ENCODE measurements at places on chromosomes 1 and 21.
A peak's percentile ranks its signal among the peaks of the same experiment; 100 is the strongest.

- DNase-seq: no peak
Observed at GRCh38 chr1:187878883-187879282, 1050.1 kb downstream of the PLA2G4A start.

DNA sequence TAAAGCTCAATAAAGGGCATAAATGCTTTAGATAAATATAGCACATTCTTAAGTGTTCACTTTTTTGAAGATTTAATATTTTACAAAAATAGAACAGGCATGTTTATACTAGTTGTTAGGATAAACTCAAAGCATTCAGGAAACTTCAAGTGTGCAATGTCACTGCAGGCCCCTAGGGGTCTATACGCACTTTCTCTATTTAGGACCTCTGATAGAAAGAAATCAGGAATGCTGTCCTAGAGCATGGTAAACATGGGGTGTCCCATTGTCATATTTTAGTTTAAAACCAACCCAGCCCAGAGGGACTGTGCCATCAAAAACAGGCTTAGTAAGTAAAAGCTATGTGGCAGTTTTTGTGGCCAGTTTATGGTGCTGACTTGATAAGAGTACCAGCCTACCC is 102.2 kb downstream of the BARHL2 start:
- no peak for DNase-seq

GRCh38 chr1:195026792-195027191 is 1581.4 kb downstream of the KCNT2 start:
- no peak for DNase-seq

DNA sequence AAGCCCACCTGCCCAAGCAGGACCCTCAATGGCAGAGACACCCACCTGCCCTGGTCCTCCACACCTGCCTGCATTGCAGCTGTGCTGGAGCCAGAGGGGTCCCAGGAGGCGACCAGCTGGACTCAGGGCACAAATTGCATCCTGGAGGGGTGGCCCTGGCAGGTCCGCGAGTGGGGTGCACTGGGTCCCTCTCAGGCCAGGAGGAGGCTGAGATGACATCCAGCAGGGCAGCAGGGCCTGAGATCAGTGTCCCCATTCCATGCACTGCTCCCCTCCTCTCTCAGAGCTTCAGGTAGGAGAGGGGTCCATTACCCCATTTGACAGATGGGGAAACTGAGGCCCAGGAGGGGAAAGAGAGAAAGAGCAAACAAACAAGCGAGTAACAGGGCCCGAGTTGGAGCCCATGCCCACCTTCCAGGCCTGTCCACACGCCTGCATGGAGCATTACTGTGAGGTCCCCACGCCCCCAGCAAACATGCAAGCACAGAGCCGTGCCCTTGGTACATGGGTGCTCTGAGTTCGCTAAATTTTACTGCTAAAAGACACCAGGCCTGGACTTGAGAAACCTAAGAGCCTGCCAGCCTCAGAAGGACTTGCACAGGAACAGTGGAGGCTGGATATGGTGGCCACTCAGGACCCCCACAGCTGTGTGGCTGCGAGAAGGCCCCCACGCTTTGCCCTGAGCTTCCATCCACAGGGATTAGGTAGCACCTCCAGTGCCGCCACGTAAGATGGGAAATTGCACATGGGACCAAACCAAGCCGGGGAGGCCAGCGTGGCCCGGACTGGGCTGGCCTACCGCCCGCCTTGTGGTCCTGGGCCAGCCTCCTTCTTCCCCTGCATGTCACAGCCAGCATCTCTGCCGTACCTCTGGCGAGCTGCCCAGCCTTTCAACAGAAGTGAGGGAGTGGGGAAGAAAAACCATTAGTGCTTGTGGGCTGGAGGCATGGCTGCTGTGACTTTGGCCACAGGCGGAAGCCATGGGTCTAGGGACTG is 7.4 kb downstream of the WNT3A start:
- DNase-seq: no peak

- DNase-seq: no peak
Observed at GRCh38 chr1:233566886-233567285, 47.0 kb upstream of the KCNK1 start.

- no peak for DNase-seq
Observed at GRCh38 chr1:208235356-208235981, 8.7 kb downstream of the PLXNA2 start.

- DNase-seq: no peak
Observed at GRCh38 chr1:23978805-23979204, 1.3 kb downstream of the SRSF10 start.

GRCh38 chr1:219176168-219176567 is 2.5 kb downstream of the LYPLAL1 start:
- no peak for DNase-seq

DNA sequence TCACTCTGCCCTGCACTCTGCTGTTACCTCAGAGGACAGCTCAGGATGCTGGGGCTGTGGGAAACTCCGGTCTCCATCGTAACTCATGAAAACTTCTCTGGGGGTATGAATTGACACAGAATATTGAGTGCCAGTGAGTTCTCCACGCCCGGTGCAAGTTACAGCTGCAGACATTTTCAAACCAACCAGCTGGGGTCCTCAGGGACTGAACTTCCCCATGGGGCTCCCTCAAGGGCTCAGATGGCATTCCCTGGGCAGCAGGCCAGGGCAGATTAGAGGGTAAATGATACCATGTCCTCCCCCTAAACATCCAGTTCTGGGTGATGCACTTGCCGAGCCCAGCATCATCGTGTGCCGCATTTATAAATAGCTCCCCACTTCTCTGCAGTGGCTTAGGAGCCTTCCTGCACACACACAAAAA is 27.8 kb upstream of the CCSAP start:
- no peak for DNase-seq

GRCh38 chr1:198699167-198700015 is 60.6 kb downstream of the PTPRC start:
- DNase-seq: peak; percentile 67

DNA sequence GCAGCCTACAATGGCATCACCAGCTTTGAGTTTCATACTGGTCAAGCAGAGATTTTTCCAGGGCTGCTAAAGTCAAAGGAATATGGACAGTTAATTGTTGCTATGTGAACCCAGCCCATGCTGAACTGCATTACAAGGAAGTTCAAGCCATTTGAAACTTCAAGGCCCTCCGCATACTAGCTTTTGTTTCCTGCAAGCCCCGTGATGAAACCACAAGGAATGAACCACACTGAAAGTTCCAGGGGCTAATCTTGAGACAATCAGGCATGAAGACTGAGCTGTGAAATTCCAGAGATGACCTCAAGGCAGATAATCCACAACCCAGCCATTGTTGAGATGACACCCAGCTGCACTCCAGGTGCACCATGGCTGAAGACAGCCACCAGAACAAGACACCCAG is 180.8 kb downstream of the C1orf21 start:
- DNase-seq: no peak

DNA sequence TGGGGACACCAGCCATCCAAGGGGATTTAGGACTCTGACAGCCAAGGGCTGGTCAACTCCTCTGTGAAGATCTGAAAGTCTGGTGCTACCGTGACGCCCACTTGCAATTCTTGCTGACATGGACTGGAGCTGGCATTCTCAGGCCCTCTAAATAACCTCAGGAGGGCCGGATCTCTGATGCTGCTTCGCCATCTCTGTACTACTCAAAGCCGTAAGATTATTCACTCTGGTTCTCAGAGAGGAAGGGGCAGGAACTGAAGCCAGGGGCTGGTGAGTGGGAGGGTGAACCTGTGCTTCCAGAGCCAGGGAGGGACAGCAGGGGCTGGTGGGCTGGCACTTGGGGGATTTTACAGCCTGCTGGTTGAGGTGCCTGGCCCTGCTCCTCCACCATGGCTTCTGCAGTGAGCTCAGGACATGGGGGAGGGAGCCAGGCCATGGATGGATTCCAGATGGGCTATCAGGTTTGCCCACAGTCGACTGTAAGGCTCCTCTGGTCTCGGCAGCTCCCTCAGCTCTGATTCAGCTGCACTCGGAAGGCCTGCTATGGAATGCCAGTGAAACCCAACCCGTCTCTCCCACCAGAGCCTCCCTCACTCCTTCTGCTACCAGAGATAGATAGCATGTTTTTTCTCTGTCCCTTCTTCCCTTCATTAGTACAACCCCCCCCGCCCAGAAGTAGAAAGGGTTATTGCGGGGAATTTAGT is 84.5 kb downstream of the PLXNA2 start:
- no peak for DNase-seq

DNA sequence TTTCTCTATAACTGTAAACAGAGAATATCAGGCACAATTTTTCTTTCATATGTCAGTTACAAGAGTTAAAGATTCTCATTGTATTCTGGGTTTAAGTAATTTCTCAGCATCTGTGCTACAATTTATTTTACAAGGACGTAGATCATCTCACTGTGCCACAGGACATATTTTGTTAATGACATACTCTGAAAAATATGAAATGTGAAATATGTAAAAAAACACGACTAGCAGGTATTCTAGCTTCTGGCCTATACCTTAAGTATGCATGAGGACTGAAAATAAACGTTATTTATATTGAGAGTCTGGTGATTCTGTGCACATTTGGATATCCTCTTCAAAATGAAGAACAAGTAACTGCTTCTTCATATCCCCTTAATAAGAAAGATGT is 308.8 kb downstream of the BRINP3 start:
- DNase-seq: no peak

- no peak for DNase-seq
Observed at GRCh38 chr1:29861922-29862321, 625.6 kb downstream of the PTPRU start.

- no peak for DNase-seq
Observed at GRCh38 chr1:2645143-2645542, 12.3 kb upstream of the MMEL1 start.

GRCh38 chr1:14778541-14778897 is 180.0 kb downstream of the KAZN start:
- no peak for DNase-seq

Measured in NCI-H526 (cell line).